Astrocyte of the spinal cord (primary cell): ENCODE measurements at places on chromosomes 7 and 10.

DNA sequence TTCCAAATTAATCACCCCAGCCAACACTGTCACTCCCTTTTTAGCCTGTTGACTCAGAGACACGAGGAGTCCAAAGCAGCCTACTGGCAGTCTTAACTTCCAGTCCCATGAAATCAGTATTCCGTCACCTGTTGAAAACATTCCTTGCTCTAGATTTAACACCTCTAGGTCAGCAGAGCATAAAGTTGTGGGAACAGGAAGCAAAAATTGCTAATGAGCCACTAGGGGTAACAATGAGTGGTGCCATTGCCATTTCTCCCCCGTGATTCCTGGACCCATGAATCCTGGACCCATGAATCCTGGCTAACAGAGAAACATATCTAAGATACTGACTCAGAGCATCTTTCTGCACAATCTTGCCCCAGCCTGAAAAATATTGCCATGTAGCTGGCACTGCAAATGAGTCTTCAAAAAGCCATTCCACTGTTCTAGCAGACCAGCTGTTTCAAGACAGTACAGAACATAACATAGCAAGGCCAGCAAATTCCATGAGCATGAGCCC lies 252.7 kb upstream of the PTER start:
- no peak for DNase-seq

- DNase-seq: no peak
Observed at GRCh38 chr10:74816824-74817498, 9.4 kb upstream of the KAT6B start.

- DNase-seq: no peak
Observed at GRCh38 chr10:122249991-122250750, 20.9 kb upstream of the BTBD16 start.

GRCh38 chr10:105605918-105606317 lies 964.8 kb downstream of the SORCS3 start:
- no peak for DNase-seq
